ENCODE measurements at places on chromosomes 1 and 21.
A peak's percentile ranks its signal among the peaks of the same experiment; 100 is the strongest.

GRCh38 chr1:151838222-151839081 is 1.2 kb downstream of the C2CD4D start:
- no peak for DNase-seq

GRCh38 chr21:16588433-16588860 is 858.7 kb downstream of the USP25 start:
- DNase-seq: no peak

DNA sequence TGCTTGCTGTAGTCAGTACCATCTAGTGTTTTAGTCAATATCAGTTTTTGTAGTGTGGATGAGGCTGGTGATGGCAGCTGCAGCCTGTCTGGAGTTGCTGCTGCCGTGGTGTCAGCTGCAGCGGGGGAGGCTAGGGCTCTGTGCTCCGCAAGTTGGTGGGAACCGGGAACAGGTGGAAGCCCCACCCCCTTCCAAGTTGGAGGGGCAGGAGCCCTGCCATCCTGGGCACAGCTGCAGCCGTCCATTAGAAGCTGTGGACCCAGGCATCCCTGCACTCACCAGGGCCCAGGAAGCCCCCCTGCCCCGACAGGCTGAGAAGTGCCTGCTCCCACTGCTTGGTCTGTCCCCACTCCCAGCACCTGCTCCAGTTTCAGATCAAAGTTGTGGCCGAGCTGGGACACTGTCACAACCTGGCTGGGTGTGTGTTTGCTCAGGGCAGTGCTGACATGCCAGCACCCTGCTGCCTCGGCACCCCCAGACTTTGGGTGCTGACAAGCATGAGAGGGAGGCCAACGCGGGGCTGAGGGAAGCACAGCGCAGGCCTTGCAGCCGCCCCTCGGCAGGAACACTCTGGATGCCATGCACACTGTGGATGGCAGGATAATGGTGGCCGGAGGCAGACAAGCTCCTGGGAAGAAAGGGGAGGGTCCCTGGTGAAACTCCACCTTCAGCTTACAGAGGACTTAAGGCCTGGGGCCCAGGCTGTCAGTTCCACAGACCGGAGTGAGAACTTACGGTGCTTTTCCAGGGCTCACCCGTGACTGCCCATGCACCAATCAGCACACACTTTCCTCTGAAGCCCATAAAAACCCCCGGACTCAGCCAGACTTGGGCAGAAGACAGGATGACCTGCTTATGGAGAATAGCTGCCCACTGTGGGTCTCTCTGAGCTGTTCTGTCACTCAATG is 86.9 kb downstream of the ADARB1 start:
- DNase-seq: no peak

DNA sequence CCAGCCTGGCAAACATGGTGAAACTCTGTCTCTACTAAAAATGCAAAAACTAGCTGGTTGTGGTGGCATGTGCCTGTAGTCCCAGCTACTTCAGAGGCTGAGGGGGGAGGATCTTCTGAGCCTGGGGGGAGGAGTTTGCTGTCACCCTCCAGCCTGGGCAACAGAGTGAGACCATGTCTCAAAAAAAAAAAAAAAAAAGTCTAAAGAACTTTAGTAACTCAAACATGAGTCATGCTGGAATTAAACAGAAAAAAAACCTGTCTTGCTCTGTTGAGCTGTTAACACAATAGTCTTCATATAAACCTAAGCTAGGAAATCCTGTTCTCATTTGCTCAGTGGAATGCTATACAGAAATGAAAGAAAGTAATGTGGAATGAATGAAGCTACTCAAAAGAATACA is 16.7 kb upstream of the DISP1 start:
- no peak for DNase-seq

DNA sequence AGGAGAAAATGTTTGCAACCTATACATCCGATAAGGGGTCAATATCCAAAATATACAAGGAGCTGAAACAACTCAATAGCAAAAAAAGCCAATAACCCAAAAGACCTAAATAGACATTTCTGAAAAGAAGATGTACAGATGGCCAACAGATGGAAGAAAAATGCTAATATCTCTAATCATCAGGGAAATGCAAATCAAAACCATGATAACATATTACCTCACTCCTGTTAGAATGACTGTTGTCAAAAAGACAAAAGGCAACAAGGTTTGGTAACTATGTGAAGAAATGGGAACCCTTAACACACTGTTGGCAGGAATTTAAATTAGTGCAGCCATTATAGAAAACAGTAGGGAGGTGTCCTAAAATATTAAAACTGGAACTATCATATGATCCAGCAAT is 74.7 kb downstream of the LEPR start:
- no peak for DNase-seq

GRCh38 chr21:43373362-43374227 is 53.3 kb downstream of the SIK1 start:
- no peak for DNase-seq

DNA sequence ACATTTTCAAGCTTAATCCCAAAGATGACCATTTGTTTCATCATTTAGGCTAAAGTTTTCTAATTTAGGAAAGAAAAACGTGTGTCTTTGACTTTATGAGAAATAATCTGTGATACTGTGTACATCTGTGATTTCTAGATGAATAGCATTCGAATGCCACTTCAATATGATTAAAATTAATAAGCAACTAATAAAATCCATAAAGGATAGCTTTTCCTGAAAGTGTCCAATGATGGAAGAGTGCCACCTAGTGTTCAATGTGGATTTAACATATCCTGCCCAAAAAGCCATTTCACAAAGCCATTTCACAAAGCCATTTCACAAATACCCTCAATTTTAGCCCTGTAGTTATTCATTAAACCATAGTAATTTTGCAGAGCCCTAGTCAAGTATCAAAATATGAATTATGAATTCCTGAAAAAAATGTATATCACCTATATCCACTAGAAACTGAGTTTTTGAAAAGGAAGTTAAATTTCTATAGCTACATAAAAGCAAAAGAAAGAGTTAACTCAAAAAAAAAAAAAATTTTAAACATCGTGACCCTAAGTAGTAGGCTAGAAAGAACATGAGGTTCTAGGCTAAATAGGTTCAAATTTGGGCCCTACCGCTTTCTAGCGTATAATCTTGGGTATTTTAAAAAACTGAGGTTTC is 19.1 kb downstream of the NME7 start:
- DNase-seq: peak; percentile 45

DNA sequence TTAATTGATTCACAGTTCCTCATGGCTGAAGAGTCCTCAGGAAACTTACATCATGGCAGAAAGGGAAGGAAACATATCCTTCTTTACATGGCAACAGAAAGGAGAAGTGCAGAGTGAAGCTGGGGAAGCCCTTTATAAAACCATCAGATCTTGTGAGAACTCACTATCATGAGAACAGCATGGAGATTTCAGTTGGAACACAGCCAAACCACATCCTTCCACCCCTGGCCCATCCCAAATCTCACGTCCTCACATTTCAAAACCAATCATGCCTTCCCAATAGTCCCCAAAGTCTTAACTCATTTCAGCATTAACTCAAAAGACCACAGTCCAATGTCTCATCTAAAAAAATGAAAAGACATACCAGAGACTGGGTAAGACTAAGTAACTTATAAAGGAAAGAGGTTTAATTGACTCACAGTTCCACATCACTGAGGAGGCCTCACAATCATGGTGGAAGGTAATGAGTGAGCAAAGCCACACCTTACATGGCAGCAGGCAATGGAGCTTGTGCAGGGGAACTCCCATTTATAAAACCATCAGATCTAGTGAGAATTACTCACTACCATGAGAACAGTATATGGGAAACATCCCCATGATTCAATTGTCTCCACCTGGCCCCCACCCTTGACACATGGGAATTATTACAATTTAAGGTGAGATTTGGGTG is 105.2 kb downstream of the MRPL39 start:
- DNase-seq: no peak

GRCh38 chr1:185017338-185017737 is 28.0 kb upstream of the RNF2 start:
- no peak for DNase-seq

DNA sequence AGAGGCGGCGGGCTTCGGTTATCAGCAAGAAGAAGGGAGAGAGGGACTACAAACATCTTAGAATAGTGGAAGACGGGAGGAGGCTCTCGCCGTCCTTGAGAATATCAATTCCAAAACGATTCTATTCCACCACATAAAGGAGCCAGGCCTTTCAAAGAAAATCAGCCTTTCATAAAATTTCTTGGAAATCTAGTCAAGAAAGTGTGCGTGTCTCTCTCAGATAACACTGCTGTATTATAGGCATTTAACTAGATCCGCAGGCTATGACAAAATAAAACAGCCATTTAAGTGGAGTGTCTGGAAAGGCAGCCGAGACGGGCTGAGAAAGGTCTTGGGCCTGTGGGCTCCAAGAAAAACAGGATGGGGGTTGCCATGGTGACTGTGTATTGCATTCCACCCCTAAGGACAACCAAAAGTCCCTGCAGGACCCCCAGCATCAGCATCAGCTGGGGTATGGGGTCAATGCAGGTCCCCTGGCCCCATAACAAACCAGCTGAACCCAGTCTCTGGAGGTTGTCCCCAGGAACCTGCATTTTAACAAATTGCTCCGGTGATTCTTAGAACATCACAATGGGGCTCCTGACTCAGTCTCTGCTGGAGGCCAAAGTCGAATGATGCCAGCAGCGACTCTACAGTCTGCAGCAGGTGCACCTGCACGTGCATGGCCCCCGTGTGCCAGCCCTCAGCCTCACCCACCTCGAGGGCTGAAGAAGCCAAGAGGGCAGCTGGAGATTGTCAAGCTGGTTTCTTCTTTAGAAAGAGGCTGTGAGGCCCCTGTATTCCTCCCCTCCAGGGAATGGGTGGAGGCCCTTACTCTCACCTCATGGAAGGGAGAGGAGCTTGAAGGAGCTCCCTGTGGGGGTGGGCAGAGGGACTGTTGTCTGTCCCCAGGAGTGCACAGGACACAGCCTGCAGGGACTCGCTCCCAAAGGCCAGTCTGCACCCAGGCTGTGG is 287.4 kb downstream of the NPHP4 start:
- DNase-seq: no peak

DNA sequence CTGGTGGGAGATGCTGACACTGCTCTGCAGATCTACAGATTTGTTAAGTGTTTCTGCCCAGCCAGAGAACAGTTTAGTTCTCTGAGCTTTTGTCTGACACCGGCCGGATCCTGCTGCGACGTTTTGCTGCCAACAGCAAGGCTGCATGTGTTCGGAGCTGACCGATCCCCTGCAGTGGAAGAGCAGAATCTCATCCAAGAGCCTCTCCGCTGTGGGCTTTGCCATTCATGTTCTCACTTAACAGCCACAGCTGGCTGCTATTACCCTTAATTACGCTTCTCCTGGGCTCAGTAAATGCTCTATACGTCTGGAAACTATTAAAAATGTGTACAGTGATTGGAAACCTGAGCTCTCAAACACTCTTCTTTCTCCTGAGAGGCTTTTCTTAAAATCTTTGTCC is 105.3 kb downstream of the BCAR3 start:
- peak; percentile 35 for DNase-seq

GRCh38 chr1:6683434-6683833 is 18.2 kb downstream of the DNAJC11 start:
- no peak for DNase-seq

DNA sequence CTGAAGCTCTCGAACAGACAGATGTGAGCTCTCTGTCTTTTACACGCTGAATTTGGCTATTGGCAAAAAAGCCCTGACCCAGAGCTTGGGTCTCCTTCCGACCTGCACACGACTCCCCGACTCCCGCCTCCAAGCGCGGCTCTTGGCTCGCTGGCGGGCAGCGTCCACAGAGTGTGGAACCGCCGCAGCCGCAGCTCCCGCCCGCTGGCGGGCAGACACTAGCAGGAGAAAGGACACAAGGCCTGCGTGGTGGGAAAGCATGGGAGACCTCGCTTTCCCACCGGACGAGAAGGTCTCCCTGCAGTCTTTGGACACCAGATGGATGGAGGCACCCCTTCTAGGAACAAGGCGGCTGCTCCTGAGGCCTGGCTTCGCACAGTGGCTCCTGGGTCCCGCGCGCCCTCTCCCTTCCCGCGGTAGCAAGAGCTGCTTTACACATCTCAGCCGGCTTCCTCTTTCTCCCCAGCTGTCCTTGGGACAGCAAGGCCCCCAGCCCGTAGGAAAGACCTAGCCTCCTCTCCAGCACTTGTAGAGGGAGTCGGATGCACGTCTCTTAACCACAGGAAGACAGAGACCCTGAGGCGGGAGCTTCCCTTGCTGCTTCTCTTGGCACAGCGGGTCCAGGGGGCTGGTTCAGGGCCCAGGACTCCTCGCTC is 92.1 kb downstream of the PRKAB2 start:
- DNase-seq: peak; percentile 9

- DNase-seq: peak; percentile 16
These were observed 5.5 kb downstream of the RNF223 start for GRCh38 chr1:1068517-1069055.

DNA sequence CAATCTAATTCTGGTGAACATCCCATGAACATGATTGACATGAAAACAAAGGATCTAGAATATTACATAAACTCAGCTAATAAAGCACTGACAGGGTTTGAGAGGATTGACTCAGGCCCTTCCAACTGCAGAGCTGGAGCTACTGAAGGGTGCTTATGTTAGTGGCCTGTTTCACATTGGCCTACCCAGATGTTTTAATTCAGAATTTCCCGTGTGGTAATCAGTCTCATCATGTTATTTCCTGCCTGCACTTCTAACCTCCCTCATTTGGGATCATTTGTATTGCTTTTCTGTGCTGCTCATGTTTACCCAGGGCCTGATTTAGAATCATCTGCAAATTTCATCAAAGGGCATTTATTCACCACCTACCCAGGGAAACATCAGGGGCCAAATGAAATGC is 270.3 kb downstream of the PLPP3 start:
- DNase-seq: no peak

- no peak for DNase-seq
These were observed 1.7 kb upstream of the ELOA start for GRCh38 chr1:23741609-23742008.

GRCh38 chr1:221724931-221725605 is 16.8 kb downstream of the DUSP10 start:
- no peak for DNase-seq

GRCh38 chr1:28248273-28249012 is 10.9 kb upstream of the SESN2 start:
- DNase-seq: peak; percentile 5

- DNase-seq: no peak
These were observed 31.7 kb downstream of the TP73 start for GRCh38 chr1:3683992-3684391.

GRCh38 chr21:28144089-28144488 is 848.6 kb downstream of the LTN1 start:
- DNase-seq: no peak

- no peak for DNase-seq
These were observed 50.7 kb upstream of the EDARADD start for GRCh38 chr1:236343246-236343870.

GRCh38 chr1:60983701-60984061 is 98.7 kb upstream of the NFIA start:
- DNase-seq: no peak
